Osteoblast (primary cell): ENCODE measurements at places on chromosomes 12 and 14. TPM values are rescaled to one million over a fixed set of nuclear protein-coding genes. Genes with fewer than 3 reads are reported as not detected.

GRCh38 chr14:95522116-95522515, 5.7 kb upstream of the SYNE3 start:
- no peak overlapping the region for H3K4me3 ChIP-seq
- no peak for DNase-seq

- peak overlapping the region; percentile 45 for H3K4me3 ChIP-seq
- peaks cover 32% of the 10 kb centered on the region for H3K4me1 ChIP-seq
- H3K36me3 ChIP-seq: no peaks in the 10 kb centered on the region
- peak overlapping the region; percentile 87 for H3K27ac ChIP-seq
- H3K27me3 ChIP-seq: no peaks in the 10 kb centered on the region
These were observed 57.3 kb downstream of the FLRT2 start for GRCh38 chr14:85587151-85587711.

- peaks cover 5% of the 10 kb centered on the region for H3K27me3 ChIP-seq
- no peaks in the 10 kb centered on the region for H3K36me3 ChIP-seq
- no peak for DNase-seq
- no peak overlapping the region for H3K27ac ChIP-seq
These were observed 12.3 kb downstream of the IL31 start for GRCh38 chr12:122161682-122162081.

GRCh38 chr12:95169368-95169767, 47.9 kb downstream of the FGD6 start:
- H3K4me3 ChIP-seq: no peak overlapping the region
- peak overlapping the region; percentile 29 for H3K27ac ChIP-seq
- peak; percentile 91 for DNase-seq
- H3K4me1 ChIP-seq: peaks cover 25% of the 10 kb centered on the region
- H3K27me3 ChIP-seq: no peaks in the 10 kb centered on the region

DNA sequence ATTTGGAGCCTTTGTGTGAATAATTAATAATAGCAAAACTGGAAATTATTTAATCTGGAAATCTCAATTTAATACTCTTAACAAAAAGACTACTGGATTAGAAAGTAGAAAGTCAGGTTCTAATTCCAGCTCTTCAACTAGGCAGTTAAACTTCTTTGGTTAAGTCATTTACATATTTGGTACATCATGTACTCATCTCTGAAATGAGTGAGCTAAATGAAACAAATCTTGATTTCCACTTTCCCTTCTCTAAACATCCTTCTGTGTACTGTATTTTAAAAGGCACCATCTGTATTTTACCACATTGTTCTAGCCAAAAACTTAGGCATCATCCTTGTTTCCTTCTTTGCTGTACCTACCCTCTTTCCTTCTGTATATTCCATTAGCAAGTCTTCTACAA, 26.9 kb downstream of the CRADD start:
- H3K4me3 ChIP-seq: no peak overlapping the region
- no peaks in the 10 kb centered on the region for H3K36me3 ChIP-seq
- H3K4me1 ChIP-seq: peaks cover 49% of the 10 kb centered on the region
- no peak overlapping the region for H3K27ac ChIP-seq
- DNase-seq: no peak

DNA sequence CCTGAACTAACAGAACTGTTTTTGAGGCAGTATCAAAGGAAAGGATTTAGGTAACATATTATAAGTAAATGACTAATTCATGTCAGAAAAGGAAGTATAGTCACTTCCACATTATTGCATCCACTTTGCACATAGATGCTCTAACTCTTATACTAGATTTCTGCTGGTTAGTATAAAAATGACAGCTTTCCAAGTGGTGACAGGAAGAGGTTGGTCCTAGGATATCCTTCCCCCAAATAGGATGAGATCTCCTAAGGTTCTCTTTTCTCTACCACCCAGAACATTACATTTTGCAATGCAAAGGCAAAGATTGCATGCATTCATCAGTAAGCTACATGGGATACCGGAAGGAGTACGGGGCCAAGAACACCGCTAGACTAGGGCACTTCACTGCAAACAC, 15.2 kb downstream of the DAD1 start:
- DNase-seq: no peak
- no peak overlapping the region for H3K27ac ChIP-seq
- peaks cover 14% of the 10 kb centered on the region for H3K4me1 ChIP-seq
- no peak overlapping the region for H3K4me3 ChIP-seq

DNA sequence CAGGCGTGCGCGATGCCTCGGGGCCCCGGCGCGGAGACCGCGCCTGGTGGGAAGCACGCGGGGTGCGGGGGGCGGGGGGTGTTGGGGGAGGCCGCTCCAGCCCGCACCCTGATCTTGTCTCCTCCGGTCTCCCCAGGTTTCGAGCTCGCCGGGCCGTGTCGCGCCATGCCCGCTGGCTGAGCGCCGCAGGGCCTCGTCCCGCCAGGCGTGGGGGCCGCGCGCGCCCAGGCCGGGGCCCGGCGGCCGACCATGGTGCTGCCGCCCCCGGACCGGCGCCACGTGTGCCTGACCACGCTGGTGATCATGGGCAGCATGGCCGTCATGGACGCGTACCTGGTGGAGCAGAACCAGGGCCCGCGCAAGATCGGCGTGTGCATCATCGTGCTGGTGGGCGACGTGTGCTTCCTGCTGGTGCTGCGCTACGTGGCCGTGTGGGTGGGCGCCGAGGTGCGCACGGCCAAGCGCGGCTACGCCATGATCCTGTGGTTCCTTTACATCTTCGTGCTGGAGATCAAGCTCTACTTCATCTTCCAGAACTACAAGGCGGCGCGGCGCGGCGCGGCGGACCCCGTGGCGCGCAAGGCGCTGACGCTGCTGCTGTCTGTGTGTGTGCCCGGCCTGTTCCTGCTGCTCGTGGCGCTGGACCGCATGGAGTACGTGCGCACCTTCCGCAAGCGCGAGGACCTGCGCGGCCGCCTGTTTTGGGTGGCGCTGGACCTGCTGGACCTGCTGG, 2.4 kb downstream of the TMEM121 start:
- H3K27ac ChIP-seq: no peak overlapping the region
- H3K27me3 ChIP-seq: peaks cover 6% of the 10 kb centered on the region
- H3K4me3 ChIP-seq: peak overlapping the region; percentile 77
- DNase-seq: peak; percentile 76
- H3K36me3 ChIP-seq: no peaks in the 10 kb centered on the region
- H3K4me1 ChIP-seq: peaks cover 5% of the 10 kb centered on the region

DNA sequence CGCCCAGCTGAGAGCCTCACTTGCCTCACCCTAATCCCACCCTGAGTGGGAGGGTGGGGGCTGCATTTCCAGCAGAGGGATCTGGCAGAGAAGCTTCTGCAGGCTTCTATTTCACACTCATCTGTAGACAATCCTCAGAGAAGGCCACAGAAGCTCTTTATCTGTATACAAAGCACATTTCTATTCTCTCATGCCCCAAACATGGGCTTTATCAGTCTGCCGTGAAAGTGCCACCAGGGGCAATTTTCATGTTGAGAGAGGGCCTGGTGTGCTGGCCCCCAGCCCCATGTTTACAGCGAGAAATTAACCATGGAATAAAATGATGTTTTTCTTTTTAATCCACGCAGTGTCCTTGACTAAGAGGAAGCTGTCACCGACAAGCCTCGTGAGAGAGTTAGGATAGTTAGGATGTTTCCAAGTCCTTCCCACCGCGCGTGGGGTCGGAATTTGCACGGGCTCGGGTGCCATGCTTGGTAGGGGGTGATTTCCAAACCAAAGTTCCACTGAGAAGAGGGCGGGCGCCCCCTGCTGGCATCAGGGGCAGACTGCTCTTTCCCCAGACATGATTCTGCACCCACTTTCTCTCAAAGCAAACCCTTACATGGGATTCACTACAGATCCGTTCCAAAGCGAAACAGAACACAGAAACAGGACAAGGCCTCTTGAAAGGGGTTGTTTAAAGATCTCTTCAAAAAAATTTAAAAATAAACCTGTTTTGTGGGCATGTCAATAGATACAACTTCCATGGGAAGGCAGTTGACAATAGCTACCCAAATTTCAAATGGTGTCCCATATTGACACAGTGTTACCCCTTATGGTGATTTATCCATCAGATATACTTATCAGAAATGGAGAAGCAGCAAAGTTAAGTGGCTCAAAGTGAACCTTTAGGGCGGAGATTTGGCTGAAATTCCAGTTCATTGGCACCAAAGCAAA, 19.4 kb downstream of the BDKRB1 start:
- no peaks in the 10 kb centered on the region for H3K36me3 ChIP-seq
- no peak overlapping the region for H3K4me3 ChIP-seq
- DNase-seq: no peak
- no peaks in the 10 kb centered on the region for H3K27me3 ChIP-seq
- peak overlapping the region; percentile 89 for H3K27ac ChIP-seq

- DNase-seq: no peak
- H3K4me1 ChIP-seq: no peaks in the 10 kb centered on the region
- no peak overlapping the region for H3K4me3 ChIP-seq
- H3K36me3 ChIP-seq: peaks cover 53% of the 10 kb centered on the region
These were observed 304.4 kb downstream of the MED13L start for GRCh38 chr12:115973066-115973465.

- H3K4me3 ChIP-seq: no peak overlapping the region
- H3K27ac ChIP-seq: no peak overlapping the region
- H3K27me3 ChIP-seq: no peaks in the 10 kb centered on the region
- H3K4me1 ChIP-seq: no peaks in the 10 kb centered on the region
- DNase-seq: no peak
These were observed 287.5 kb downstream of the NELL2 start for GRCh38 chr12:44588651-44589050.

DNA sequence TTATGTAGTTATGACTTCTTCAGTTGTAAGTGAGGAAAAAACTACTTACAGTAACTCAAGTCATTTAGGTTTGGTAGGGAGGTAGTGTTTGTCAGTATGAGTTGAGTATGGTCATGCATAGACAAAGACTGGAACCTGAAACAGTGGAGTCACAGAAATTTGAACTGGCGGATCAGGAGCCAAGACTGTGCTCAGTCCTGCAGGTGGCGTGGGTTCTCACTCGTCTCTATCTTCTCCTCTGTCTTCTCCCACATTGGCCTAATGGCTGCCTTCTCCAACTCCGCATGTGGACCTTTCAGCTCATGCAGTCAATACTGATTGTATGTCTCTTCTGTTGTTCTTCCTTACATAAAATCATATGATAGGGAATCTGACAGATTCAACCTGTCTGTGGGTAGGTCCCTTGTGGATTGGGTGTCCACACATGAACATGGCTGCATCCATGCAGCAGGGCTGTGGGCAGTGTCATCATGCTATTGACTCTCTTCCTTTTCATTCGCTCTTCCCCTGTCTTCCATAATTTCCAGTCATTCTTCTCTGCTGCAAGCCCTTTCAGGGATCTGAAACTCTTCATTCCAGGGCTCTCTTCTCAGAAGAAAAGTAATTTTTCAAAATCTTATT, 78.8 kb upstream of the NEDD1 start:
- peak; percentile 4 for DNase-seq
- H3K27ac ChIP-seq: no peak overlapping the region
- H3K36me3 ChIP-seq: no peaks in the 10 kb centered on the region

GRCh38 chr14:20438664-20439063, 2.7 kb upstream of the KLHL33 start:
- H3K36me3 ChIP-seq: no peaks in the 10 kb centered on the region
- H3K27me3 ChIP-seq: no peaks in the 10 kb centered on the region
- H3K4me1 ChIP-seq: peaks cover 22% of the 10 kb centered on the region
- DNase-seq: no peak
- no peak overlapping the region for H3K4me3 ChIP-seq

GRCh38 chr14:61433169-61433568, 111.8 kb downstream of the PRKCH start:
- no peak for DNase-seq
- no peak overlapping the region for H3K27ac ChIP-seq
- no peaks in the 10 kb centered on the region for H3K4me1 ChIP-seq
- no peak overlapping the region for H3K4me3 ChIP-seq
- peaks cover 9% of the 10 kb centered on the region for H3K27me3 ChIP-seq
- H3K36me3 ChIP-seq: no peaks in the 10 kb centered on the region

- no peak for DNase-seq
- no peaks in the 10 kb centered on the region for H3K36me3 ChIP-seq
- no peak overlapping the region for H3K4me3 ChIP-seq
- no peaks in the 10 kb centered on the region for H3K4me1 ChIP-seq
These were observed 440.1 kb upstream of the CCDC196 start for GRCh38 chr14:66046035-66046434.

DNA sequence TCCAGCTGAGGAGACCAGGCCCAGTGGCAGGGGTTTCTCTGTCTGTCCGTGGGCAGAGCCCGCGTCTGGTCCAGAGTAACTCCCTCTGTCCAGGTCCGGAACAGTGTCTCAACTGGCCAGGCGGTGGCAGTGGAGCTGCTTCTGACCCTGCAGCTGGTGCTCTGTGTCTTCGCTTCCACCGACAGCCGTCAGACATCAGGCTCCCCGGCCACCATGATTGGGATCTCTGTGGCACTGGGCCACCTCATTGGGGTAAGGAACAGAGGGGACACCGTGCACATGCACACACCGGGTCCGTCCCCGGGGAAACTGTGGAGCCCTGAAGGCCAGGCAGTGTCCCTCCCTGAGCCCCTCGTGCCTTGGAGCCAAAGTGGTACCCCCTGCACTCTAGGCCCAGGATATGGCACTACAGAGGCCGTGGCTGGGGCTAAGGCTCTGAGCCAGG, 1.5 kb downstream of the AQP6 start:
- peaks cover 34% of the 10 kb centered on the region for H3K27me3 ChIP-seq
- no peak overlapping the region for H3K4me3 ChIP-seq
- no peaks in the 10 kb centered on the region for H3K36me3 ChIP-seq
- H3K4me1 ChIP-seq: no peaks in the 10 kb centered on the region
- DNase-seq: peak; percentile 97

DNA sequence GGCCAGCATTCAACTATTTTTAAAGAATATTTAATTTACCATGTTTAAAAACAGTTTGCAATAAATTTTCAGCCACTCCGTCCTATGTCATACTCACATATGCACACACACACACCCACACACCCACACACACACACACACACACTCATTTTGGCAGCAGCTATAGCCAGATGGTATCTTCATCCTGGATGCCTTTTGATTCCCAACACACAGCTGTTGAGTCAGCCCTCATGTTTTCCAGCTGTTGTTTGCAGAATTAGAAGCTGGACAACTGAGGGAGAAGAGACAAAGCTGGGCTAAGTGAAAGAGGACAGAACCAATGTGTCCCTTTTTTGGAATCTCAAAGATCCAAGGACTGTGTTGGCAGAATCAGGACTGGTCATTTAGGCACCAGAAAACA, 80.0 kb upstream of the EGLN3 start:
- no peaks in the 10 kb centered on the region for H3K27me3 ChIP-seq
- H3K4me1 ChIP-seq: no peaks in the 10 kb centered on the region
- DNase-seq: no peak
- no peak overlapping the region for H3K4me3 ChIP-seq
- no peaks in the 10 kb centered on the region for H3K36me3 ChIP-seq

DNA sequence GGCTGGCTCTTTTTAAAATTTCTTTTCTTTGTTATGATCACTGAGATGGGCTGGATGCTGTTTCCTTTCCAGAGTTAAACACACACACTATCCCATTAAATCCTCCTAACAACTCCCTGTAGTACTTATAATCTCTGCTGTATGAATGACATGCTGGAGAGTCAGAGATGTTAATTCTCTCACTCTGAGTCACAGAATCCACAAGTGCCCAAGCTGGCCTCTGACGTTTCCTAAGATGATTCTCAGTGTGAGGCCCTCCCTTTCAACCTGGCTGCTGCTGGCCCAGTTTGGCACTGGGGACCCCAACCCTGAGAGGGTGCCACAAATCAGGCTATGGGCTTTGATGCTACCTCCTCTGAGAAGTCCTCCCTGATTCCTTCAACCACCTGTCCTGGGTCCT, 5.4 kb downstream of the NOS1 start:
- H3K4me3 ChIP-seq: no peak overlapping the region
- DNase-seq: no peak
- H3K4me1 ChIP-seq: no peaks in the 10 kb centered on the region
- peaks cover 17% of the 10 kb centered on the region for H3K27me3 ChIP-seq

The ANO4 gene
- total RNA-seq: not detected in 2 replicates

The DENR gene
- 37.4 and 44.5 TPM in 2 replicates for total RNA-seq

The SLC7A7 gene
- total RNA-seq: 4.3 and 4.7 TPM in 2 replicates

The SCNN1A gene
- total RNA-seq: under 0.01 and 0.36 TPM in 2 replicates

The GPD1 gene
- total RNA-seq: under 0.01 TPM in 1 of 2 replicates, not detected in the other

The EXOC5 gene
- total RNA-seq: 78.1 and 80.3 TPM in 2 replicates

The KCNH3 gene
- total RNA-seq: not detected in 2 replicates

The AVPR1A gene
- total RNA-seq: not detected in 2 replicates
